Stimulated activated CD8-positive, alpha-beta memory T cell treated with anti-CD3 and anti-CD28 coated beads, Interleukin-7, amount 100 ng/mL, for 1 hour (primary cell): ENCODE measurements at places on chromosomes 5 and 9.

GRCh38 chr9:104766025-104766424 is 2.1 kb downstream of the NIPSNAP3B start:
- DNase-seq, result no peak

GRCh38 chr9:73325983-73326382 is 174.3 kb downstream of the ANXA1 start:
- no peak for DNase-seq

- no peak for DNase-seq
These were observed 47.1 kb upstream of the CTSL start for GRCh38 chr9:87678650-87679355.

DNA sequence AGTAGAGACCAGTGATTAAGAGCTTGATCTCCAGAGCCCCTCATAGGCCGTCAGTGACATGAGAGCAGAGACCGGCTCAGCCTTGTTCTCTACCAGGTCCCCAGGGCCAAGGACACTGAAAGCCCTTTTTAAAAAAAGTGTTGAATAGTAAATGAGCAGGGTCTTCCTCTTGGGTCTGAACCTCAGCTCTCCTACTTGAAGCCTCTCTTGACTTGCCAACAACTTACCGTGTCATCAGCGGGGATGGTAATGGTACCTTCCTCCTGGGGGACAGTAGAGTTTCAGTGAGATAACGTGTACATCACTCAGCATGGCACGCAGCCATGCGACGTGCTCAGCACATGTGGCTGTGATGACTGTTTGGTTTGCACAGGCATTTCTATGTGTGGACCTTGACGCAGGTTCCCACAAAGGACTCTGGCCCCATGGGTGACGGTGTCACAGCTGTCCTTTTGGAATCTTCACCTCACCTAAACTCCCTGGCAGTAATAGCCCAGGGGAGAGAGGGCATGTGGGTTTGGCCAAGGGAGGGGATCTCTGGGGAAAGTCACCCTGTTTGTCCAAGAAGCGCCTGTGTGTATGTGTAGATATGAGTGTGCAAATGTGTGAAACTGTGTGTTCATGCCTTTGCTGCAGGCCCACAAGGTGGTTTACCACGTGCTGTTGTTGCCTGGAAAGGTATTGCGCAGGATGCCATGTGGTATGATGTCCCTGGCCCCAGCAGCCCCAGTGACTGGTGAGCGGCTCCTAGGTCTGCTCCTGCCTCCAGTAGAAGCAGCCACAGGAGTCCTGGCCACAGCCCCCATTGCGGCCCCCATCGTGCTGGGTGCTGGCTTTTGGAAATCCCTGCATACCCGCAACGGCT is 18.7 kb downstream of the ERGIC1 start:
- DNase-seq, result no peak

GRCh38 chr9:37954581-37954981 is 50.7 kb upstream of the SLC25A51 start:
- no peak for DNase-seq

GRCh38 chr5:170368586-170368985 is 20.6 kb downstream of the KCNMB1 start:
- DNase-seq, result no peak

GRCh38 chr5:111810112-111810511 is 53.1 kb upstream of the NREP start:
- no peak for DNase-seq

- DNase-seq, result no peak
These were observed 14.2 kb upstream of the FRRS1L start for GRCh38 chr9:109181284-109181683.

DNA sequence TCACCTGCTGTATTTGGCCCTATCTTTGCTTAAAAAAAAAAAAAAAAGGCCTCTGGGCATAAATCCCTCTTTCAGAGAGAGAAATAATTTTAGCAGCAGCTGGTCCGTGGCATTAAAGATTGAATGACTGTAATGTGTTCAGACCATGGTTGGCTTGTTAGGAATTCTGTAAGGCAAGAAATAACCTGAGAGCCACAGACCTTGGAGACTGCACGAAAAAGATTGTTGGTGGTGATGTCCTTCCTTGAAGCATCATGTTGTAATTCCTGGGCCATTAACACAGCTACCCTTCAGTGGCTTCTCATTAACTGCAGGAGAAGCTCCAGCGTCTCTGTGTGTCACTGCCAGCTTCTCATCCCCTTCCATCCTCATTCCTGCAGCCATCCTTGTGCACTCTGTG is 79.0 kb downstream of the SGCD start:
- no peak for DNase-seq

DNA sequence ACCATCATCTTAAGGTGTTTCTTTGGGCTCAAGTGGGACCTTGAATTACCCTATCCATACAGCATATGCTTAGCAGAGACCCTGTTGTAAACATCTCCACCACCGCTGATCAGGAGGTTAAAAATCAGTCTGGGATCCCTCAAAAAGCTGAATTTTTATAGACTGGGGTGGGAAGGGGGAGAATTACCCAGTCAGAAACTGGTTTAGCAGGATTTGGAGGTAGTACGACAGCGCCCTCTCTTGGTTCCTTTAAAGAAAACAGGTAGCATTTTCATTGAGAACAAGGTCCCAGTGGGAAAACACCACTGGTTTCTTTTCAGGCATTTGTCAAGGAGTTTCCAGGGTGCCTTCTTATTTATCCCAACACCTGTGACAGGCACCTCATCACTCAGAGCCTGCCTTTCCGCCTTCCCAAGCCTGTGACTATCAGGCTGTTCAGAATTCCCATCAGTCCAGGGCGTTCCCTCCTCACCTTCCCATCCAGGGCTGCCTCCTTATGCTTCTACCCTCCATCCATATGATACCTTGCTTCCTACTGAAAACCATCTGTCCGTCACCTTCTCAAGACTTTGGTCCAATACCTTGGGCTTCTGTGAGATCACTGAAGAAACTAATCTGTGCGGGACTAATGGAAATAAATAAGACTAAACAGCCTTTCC is 203.8 kb upstream of the RAI14 start:
- DNase-seq, result no peak

GRCh38 chr5:130652176-130652575 is 512.9 kb downstream of the HINT1 start:
- DNase-seq, result no peak

GRCh38 chr9:81849631-81850259 is 78.5 kb upstream of the SPATA31D4 start:
- DNase-seq, result no peak

- no peak for DNase-seq
These were observed 85.1 kb downstream of the BRINP1 start for GRCh38 chr9:119284118-119284517.

DNA sequence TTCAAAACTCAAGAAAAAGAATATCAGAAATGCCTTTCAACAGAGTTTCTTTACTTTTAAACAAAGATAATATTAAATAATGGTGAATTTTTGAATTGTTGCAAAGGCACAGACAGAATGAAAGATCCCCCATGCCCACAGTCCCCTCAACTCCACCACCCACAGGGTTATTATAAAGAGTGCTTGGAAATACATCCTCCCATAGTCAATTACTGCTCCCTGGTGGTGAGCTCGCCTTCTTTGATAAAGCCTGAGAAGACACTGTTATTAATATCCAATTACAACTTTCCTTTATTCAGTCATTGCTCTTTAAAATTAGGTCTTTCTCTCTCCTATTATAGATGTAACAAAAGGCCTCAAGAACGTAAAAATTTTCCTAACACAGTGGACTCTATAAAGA is 490.2 kb upstream of the RORB start:
- DNase-seq, result no peak

DNA sequence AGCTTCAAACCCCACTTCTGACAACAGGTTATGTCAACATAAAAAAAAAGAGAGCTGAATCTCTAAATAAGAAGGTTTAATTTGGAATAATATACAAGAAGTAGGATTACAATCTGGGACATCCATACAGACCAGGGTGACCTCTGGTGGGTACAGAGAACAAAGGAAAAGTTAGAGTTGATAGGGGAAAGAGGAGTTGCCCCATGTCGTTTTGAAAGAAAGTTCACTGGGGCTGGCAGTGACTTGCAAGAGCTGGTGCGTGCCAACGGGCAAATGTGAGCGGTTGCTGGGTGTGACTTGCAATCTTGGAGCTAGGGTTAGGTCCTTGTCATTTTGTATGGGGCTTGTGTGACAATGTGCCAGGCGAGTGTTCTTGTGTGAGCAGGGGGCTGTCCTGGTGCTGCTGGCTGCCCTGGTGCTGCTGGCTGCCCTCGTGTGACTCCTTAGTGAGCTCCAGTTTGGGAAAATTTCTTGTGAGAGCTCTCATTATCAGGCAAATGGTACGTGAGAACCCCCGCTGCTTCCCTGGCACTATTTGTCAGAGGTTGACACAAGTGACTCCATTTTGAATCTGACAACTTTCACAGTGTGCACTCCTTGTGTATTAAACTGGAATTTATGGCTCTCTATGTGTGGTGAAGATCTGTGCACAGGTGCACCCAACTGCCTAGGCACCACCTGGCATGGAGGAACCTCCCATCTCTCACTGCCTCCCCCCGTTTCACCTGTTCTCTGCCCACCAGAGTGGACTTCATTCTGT is 69.8 kb downstream of the UBE2QL1 start:
- no peak for DNase-seq

- no peak for DNase-seq
These were observed 42.6 kb downstream of the LPAR1 start for GRCh38 chr9:110995420-110996340.

GRCh38 chr9:34102796-34103195 is 23.7 kb downstream of the DCAF12 start:
- no peak for DNase-seq

DNA sequence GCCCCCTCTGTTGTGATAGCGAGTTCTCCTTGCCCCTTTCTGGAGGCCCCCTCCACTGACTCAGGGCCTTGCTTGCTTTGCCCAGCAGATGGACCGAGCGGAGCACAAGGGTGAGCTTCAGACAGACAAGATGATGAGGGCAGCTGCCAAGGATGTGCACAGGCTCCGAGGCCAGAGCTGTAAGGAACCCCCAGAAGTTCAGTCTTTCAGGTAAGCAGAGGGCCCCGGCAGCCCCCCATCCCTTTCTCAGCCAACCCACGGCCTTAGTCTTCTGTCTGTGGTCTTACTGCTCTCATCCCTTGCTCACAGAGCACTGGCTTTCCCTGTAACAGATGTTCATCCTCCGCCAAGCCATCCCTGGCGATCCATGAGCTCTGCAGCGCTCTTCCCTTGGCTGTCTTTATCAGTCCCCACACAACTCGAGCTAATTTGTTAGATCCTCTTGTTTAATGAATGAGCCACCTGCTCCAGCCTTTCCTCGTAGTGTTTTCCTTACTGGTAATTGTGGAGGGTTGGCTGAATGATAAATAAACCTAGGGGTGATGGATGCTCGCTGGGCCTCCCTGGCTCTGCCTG is 18.4 kb upstream of the RARS1 start:
- no peak for DNase-seq

DNA sequence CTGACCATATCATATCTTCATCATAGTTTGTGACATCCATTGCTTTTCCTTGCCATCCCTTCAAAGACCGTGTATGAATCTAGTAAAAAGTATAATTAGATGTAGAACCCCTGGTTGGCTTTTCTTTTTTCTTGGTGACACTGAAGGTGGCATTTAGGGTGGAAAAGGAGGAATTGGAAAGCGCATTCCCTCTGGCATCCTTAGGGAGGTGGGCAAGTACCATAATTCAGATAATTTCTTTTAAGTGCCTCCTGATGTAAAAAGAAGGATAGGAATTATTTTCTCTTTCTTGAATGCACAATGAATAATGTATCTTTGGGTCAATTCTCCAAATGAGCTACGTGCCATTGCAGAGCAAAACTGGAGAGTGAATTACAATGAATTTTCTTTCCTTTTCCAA is 73.2 kb upstream of the SMARCA2 start:
- DNase-seq, result no peak

GRCh38 chr9:131279863-131280570 is 3.7 kb upstream of the FAM78A start:
- DNase-seq, result no peak

DNA sequence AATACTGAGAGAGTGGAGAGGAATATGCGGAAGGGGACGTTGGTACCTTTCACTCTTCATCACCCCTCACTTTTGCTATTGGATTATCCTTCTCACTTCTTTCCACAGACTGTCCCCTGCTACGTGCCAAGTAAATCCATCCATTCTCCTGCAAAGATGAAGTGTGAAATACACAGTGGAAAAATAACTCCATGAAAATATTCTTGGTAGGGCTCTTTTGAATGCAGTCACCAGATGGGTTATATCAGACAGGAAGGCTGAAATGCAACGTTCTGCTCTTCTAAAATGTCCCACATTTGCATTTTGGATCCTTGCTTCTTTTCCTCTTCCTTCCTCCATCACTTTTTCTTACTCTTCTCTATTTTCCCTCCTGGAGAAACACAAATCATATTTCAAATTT is 510.3 kb upstream of the CLINT1 start:
- no peak for DNase-seq

DNA sequence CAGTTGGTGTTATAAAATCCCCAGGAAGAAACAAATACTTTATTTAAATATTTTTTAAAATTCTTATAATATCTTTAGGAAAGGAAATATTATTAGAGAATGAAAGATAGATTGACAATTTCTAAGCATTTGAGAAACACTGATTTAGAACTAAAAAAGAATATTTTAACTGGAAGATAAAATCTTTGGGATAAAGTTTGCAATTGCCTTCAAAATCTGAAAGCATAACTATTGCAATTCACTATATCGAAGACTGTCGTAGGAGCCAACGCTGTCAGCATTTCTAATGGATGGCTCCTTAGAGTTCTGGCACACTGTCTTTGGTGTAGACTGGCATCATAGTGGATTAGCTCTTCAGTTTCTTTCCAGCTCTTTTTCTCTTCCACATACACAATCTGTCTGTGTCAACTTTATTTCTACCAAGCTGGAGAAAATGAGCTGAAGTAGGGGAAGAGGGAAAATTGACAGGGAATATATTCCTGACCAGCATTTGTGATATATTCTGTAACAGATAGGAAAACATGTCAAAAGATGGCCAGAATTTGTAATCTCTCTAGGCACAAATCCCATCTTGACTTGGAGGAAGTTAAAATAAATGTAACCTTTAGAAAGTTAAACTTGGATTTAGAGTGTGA is 1561.4 kb downstream of the MAT2B start:
- no peak for DNase-seq

- no peak for DNase-seq
These were observed 116.0 kb downstream of the TENT4A start for GRCh38 chr5:6829150-6829784.

DNA sequence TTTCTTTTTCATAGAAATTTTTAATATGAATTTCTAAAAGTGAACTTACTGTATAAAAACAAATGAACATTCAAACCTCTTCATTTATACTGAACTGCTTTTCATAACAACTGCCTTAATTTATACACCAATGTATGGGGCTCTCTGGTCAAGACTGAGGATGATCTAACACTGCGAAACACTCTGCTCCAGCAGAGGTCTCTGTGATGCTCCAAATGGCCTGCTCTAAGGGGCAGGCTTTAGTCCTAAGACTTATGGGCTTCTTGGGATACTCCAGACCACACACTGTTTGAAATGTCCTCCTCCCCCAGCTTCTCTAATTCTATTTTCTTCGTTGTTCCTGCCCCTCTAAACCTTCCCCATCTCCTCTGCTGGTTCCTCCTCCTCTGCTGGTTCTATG is 58.5 kb downstream of the LIFR start:
- DNase-seq, result no peak
